ENCODE measurements at places on chromosomes 7 and 10.

- no peak for DNase-seq
Measured at GRCh38 chr7:56091591-56091990, 1.2 kb downstream of the PHKG1 start.

DNA sequence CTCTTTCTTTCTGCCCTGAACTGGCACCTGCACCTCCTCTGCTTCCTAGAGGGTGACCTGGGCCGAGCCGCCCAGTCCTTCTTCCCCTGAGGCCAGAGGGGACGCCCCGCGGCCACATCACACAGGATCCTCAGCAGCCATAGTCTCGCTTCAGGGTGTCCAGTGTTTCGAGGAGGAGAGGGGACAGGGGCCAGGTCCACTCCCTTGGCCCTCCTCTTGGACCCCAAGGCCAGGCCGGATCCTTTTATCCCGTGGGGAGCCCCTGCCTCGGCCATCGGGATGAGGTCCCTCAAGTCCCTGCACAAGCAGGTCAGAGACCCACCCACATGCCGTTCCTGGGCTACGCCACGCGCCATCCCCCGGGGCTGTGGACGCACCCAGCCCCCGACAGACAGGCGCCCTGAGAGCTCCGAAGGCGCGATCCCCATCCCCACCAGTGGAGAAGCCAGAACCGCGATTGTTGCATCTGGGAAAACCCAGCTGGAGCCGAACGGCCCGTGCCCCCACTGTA is 3.6 kb downstream of the BHLHA15 start:
- DNase-seq: no peak

- no peak for DNase-seq
Measured at GRCh38 chr7:41467596-41467995, 235.3 kb downstream of the INHBA start.

DNA sequence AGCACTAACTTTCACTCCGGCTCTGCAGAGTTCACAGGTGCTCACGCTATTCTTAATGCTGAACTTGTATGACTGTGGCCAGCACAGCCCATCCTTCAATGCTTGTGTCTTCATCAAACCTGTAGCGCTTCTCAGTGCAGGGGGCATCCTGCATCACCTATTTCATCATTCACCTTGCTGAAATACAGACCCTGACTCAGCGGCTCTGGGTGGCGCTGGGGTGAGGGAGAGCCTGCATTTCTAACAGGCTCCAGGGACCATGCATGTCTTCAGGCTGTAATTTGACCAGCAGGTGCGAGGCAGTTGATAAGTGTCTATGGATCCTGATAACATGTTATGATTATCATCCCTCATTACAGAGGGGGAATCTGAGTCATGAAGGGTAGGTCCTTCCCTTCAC is 89.3 kb downstream of the VOPP1 start:
- DNase-seq: no peak

DNA sequence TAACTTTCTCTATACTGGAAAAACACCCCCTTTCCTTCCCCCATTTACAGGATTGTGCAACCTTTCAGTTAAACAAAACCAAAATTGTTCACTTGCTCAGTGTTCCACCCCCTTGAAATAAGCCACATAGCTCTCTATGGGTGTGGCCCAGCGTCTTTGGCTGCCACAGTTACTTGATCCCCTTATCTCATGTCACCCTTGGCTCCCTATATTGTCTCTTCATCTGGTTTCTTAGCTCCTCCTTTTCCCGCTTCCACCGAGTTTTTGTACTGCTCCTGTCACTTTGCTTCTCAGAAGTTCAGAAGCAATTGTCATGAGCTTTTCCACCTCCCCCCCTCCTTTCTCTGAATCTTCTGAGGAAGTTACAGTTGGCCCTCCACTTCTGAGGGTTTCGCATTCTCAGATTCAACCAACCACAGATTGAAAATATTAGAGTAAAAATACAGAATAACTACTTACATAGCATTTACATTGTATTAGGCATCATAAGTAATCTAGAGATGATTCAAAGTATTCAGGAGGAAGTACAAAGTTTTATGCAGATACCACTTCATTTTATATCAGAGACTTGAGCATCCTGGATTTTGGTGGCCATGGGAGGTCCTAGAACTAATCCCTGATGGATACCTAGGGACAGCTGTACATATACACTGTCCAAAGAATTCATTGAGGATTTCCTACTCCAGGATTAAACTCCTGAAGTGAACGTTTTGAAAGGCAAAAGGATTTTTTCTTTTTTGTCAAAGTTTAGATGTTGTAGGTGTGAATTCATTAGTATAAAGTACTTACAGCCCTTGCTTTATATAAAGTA is 60.4 kb downstream of the ADD3 start:
- peak; percentile 27 for DNase-seq

DNA sequence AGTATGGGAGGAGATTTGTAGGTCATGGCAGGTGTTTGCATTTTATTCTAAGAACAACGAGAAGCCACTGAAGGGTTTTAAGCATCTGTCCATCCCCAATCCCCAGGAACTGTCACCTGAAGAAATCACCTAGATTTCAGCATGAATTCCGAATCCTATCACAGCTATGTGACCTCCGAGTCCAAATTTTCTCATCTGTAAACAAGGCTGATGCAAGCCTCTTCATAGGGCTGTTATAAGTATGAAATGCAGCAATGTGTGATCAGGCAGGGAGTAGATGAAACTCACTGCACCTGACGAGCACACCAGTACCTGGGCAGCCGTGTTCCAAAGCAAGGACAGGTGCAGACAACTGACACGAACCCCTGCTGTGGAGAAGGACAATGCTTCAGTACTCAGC is 14.0 kb downstream of the HABP2 start:
- DNase-seq: no peak

- DNase-seq: no peak
Measured at GRCh38 chr10:113572520-113573290, 19.9 kb downstream of the HABP2 start.

GRCh38 chr7:611281-611810 is 91.7 kb upstream of the PDGFA start:
- no peak for DNase-seq

GRCh38 chr10:133123050-133123745 is 35.5 kb downstream of the ADGRA1 start:
- no peak for DNase-seq

GRCh38 chr7:67463983-67464382 is 467.4 kb downstream of the TYW1 start:
- DNase-seq: no peak

GRCh38 chr7:140673063-140673773 is 473 bp downstream of the ADCK2 start:
- peak; percentile 40 for DNase-seq

- DNase-seq: no peak
Measured at GRCh38 chr7:22157552-22157951, 199.4 kb downstream of the RAPGEF5 start.

GRCh38 chr7:102837802-102838201 is 75.0 kb upstream of the LRRC17 start:
- no peak for DNase-seq

DNA sequence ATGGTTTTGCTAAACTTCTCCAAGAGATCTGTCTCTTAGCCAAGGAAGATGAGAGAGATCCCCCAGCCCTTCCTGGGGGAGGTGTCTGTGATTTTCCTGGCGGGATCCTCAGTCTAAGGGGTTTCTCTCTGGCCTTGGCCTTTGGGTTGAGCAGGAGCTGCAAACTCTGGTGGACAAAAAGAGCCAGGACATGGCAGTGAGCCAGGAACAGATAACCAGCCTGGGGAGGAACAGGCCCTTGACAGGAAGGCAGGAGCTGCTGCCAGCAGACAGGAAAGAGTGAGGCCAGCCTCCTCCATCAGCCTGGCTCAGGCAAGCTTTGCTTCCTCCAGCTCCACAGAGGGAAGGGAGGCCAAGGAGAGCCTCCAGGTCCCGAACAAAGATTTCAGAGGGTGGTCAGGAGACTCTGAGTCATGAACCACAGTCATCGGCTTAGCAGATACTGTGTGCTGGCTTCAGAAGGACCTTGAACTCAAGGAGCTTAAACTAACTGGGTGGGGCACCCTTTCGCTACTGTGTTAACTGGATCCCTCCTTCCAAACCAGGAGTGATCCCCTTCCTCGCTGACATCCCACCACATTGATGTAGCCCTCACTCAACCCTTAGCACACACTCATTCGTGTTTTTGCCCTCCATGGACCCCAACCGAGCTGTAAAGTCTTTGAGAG is 34.7 kb downstream of the DDIT4 start:
- DNase-seq: no peak

DNA sequence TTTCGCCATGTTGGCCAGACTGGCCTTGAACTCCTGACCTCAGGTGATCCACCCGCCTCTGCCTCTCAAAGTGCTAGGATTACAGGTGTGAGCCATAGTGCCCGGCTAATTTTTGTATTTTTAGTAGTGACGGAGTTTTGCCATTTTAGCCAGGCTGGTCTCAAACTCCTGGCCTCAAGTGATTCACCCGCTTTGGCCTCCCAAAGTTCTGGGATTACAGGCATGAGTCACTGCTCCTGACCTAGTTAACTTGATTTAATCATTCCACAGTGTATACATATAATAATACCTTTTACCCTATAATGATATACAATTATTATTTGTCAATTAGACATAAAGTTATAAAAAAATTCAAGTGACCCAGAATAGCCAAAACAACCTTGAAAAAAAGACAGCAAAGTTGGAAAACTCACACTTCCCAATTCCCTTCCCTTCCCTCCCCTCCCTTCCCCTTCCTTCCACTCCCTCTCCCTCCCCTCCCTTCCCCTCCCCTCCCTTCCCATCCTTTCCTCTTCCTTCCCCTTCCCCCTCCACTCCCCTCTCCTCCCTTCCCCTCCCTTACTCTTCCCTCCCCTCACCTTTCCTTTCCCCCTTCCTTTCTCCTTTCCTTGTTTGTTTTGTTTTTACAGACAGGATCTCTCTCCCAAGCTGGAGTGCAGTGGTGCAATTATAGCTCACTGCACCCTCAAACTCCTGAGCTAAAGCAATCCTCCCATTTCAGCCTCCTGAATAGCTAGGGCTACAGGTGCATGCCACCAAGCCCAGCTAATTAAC is 14.8 kb upstream of the ZMIZ2 start:
- DNase-seq: no peak

DNA sequence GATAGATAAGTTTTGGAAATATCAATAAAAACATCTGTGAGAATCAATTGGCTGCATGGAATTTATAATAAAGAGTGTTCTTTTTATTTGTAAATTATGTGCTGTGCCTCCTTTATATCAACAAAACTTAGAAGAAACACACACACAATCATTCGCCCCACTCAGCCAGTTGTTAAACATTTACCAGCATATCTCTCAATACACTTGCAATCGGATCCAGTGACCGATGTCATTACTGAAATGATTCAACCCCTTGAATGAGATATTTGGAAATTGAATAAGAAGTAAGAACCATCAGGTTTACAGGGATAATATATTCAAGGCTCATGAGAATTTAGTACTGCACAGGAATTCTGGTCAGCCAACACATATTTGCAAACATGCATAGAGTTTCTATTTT is 35.6 kb downstream of the TAF3 start:
- DNase-seq: no peak

GRCh38 chr7:151472644-151473380 is 32.9 kb upstream of the CRYGN start:
- DNase-seq: no peak

GRCh38 chr7:133513608-133514007 is 260.7 kb downstream of the EXOC4 start:
- no peak for DNase-seq

DNA sequence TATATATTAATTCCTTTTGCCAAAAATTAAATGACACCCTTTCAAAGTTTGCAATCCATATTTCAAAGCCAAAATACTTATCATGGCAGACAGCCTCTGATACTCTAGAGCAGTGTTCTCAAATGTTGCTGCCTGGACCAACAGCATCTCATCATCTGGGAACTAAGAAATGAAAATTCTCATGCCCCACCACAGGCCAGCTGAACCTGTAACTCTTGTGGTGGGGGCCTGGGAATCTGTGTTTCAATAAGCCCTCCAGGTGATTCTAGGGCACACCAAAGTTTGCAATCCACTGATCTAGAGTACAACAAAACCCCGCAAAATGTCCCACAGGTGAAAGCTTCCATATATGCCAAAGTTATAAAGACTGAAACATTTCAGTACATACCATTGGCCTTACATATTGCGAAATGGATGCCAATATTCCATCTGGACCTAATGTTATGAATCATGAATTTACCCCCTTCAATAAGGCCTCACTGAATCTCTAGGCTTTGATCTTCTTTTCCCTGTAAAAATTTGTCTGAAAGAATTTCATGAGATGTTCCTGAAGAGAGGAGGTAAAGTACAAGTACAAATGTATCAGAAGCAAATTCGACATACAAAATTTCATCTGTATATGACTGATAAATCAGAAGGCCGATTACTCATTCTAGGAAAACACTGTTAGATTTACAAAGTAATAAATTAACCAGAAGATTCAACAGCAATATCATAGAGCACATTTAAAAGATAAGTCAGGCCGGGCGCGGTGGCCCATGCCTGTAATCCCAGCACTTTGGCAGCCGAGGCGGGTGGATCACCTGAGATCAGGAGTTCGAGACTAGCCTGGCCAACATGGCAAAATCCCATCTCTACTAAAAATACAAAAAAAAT is 25.3 kb upstream of the EPC1 start:
- peak; percentile 51 for DNase-seq
